ENCODE measurements at places on chromosomes 7 and 10. TPM values are rescaled to one million over a fixed set of nuclear protein-coding genes. Genes with fewer than 3 reads are reported as not detected.

LIPF gene
- polyA plus RNA-seq = not detected

SORCS3 gene
- 0.21 TPM for polyA plus RNA-seq

KNDC1 gene
- not detected for polyA plus RNA-seq

RBP4 gene
- not detected for polyA plus RNA-seq

OPALIN gene
- not detected for polyA plus RNA-seq

TRAPPC14 gene
- 5.5 TPM for polyA plus RNA-seq

MMP21 gene
- not detected for polyA plus RNA-seq

ENTPD1 gene
- polyA plus RNA-seq = 1.6 TPM

SORCS1 gene
- polyA plus RNA-seq = not detected

SPDYE18 gene
- not detected for polyA plus RNA-seq

ENTPD7 gene
- 1.7 TPM for polyA plus RNA-seq

NCAPG2 gene
- 7.2 TPM for polyA plus RNA-seq

NUDT13 gene
- 1.4 TPM for polyA plus RNA-seq
